Stimulated activated CD4-positive, alpha-beta T cell treated with anti-CD3 and anti-CD28 coated beads, TNF-alpha, amount 100 ng/mL, for 4 hours (primary cell): ENCODE measurements at places on chromosomes 16 and 17.

GRCh38 chr17:67520916-67521774 lies 144.1 kb downstream of the PITPNC1 start:
- DNase-seq = no peak

DNA sequence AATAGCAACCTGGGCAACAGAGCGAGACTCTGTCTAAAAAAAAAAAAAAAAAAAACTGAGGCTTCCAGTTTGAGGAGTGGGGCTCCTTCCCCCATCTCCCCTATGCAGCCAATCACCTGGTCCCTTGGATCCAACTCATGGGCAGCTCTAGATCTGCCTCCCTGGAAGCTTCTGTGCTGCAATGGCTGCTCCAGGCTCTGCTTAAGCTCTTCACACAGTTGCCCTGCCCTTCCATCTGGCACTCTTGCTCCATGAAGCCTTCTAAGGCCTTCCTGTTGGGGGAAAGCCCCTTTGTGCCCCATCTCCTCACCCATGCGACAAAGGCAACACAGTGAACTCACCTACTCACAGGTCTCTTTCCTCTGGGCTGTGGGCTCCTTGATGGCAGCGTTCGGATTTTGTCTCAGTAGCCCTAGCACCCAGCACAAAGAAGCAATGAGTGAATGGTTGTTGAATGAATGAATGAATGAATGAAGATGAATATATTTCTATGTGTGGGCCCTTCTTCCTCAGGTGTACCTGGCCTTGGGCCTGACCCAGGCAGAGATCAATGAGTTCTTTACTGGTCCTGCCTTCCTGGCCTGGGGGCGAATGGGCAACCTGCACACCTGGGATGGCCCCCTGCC lies 1.9 kb downstream of the NAGLU start:
- DNase-seq = no peak

- DNase-seq = no peak
Observed at GRCh38 chr16:29675811-29676643, 3.0 kb upstream of the QPRT start.

GRCh38 chr17:60901806-60902205 lies 224.2 kb downstream of the BCAS3 start:
- DNase-seq = no peak

DNA sequence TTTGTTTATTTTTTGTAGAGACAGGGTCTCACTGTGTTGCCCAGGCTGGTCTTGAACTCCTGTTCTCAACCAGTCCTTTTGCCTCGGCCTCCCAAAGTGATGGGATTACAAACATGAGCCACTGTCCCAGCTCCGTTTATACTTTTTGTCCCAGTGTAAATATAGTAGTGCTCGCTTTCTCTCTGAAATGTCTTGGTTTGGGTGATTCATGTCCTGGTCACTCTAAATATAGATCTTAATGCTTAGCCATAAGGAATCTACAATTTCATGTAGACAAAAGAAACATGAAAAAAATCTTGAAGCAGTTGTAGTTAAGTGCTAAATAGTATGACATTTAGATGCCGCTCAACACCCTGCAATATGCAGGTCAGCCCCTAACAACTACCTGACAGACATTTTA lies 126.9 kb downstream of the KATNIP start:
- DNase-seq = no peak

GRCh38 chr16:77951788-77952187 lies 70.6 kb upstream of the CLEC3A start:
- DNase-seq = no peak
